Glutamatergic neuron (in vitro differentiated cells): ENCODE measurements at places on chromosomes 5 and 9.

- peak; percentile 38 for DNase-seq
These were observed 164.9 kb upstream of the RAI14 start for GRCh38 chr5:34491251-34491620.

DNA sequence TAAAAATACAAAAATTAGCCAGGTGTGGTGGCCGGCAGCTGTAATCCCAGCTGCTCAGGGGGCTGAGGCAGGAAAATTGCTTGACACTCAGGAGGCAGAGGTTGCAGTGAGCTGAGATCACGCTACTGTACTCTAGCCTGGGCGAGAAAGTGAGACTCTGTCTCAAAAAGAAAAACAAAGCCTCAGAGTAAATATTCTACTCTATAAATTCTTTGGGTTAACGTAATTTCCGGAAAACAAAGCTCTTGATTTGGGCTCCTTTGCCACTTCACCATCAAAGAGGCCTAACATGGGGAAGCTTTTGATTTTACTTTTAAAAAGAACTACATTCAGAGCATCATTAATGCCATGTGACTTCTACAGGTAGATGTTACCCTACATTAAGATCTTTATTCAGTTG, 103.1 kb downstream of the SERINC5 start:
- no peak for DNase-seq

- no peak for DNase-seq
These were observed 123.4 kb downstream of the BASP1 start for GRCh38 chr5:17340819-17341218.

DNA sequence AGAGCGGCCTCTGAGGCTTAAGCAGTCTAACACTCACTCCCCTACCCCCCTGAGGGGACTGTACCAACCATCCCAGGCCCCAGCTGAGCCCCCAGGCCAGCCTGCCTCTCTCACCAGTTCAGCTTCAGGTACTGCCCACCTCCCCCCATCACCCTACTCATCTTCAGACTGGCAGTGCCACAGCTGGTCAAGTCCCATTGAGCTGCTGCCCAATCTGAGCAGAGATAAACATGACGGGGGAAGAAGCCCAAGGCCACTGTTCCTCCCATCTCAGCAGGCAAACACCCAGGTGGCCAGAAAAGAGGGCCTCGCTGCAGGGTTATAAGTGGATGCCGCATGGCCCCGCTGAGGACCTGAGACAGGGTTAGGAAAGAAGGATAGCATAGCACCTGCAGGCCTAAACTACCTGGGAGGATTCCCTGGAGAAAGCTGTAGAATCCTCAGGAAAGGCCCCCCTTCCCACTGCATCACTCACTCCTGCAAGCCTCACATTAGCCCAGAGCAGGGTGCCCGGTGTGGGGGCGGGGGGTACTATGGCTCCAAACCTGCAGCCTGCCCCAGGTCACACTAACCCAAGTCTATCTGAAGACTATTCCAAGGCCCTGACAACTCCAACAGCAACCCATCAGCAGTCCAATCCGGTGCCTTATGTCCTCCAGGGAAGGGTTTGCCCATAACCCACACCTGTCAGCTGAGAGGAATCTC, 3.6 kb downstream of the B4GALT1 start:
- DNase-seq, result no peak

GRCh38 chr5:115192098-115192497, 22.4 kb upstream of the TRIM36 start:
- no peak for DNase-seq

DNA sequence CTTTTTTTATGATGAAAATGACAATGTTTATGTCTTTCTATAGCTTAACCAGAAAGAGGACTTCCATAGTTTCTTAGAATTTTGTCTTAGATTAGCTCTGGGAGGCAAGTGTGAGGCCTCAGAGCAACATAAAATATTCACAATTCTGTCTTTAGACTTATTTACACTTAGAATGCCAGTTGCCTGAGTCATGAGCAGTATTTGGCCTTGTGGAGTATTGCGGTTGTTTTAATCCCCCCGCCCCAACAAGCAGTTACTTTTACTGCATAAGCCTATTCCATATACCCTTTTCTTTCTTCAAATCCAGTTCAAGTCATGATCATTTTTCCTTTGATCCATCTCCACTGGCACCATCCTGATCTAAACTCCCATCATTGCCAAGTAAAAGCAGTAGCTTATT, 198.0 kb upstream of the EGFLAM start:
- no peak for DNase-seq
